ENCODE measurements at places on chromosomes 13 and 19.

DNA sequence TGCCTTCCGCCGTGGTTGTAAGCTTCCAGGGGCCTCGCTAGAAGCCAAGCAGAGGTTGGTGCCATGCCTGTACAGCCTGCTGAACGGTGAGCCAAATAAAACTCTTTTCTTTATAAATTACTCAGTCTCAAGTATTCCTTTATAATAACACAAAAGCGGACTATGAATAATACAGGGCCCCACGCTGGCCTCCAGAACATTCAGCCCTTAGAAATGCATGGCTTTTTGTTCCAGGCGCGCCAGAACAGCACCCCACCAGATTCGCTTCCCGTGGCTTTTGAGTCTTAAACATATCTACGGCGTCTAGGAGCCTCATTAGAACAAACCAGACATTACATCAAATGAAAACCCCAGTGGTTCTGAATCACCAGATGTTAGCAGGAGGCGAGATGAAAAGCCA, 75.1 kb downstream of the SLC15A1 start:
- DNase-seq = no peak

DNA sequence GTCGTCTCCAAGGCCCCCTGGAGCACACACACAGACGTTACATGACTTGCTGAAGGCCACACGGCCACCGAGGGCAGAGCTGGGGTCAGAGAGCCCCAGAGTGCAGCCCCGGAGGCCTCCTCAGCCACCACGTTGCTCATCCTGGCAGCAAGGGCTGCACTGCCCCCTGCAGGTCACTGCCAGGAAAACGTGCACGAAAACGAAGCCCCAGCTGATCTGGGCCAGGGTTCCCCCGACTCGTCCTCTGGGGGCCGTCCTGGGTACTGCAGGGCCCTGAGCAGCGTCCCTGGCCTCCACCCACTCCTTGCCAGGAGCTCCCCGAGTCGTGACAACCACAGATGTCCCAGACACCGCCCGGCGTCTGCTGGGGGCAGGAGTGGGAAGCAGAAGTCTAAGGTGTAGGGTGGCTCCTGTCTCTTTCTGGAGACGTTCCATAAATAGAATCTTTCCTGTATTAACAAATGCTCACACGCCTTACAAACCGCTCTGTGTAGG, 3.4 kb downstream of the TPGS1 start:
- DNase-seq = peak; percentile 71

- DNase-seq = no peak
These were observed 196.0 kb upstream of the GPR12 start for GRCh38 chr13:26956522-26957142.

GRCh38 chr13:24060993-24061392, 99.5 kb upstream of the SPATA13 start:
- DNase-seq = no peak

- DNase-seq = no peak
These were observed 391.9 kb downstream of the COG6 start for GRCh38 chr13:40047322-40047771.

DNA sequence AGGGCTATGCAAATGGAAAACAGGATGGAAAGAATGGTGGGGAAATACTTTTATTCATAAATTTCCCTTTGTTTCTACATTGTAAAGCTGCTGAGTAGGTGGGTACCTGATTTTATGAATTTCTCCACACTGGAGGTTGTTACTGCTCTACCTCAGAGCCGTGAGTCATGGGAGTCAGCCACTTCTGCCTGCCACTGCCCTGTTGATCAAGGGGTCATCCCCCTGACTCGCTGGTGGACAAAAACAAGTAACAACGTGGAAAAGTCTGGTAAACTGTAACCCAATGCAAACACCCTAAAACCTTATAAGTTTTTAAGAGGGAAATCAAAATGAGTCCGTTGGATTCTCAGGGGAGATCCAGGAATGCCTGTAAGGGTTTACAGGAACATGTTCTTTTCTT, 329.5 kb downstream of the ATP8A2 start:
- no peak for DNase-seq

DNA sequence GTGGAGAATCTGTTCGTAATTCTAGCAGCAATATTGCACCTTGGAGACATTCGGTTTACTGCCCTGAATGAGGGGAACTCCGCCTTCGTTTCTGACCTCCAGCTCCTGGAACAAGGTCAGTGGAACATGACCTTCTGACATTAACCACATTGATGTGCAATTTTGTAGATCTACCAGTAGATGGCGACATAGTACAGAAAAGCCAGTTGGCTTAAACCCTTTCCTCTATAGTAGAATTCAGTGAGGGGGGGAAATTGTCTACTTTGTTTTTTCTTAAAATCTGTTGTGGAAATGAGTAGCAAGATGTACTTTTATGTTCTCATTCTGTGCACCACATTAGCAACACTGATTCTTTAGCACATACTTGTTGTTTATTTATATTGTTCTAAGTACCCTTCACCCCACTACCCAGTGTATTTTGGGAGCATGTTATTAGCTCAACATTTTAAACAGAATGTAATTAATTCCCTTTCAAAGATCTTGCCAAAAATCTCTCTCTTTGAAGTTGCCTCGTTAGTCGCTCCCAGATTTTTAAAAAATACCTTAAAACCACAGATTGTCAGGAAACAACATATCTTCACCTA, 332.2 kb downstream of the MYO16 start:
- DNase-seq = no peak

DNA sequence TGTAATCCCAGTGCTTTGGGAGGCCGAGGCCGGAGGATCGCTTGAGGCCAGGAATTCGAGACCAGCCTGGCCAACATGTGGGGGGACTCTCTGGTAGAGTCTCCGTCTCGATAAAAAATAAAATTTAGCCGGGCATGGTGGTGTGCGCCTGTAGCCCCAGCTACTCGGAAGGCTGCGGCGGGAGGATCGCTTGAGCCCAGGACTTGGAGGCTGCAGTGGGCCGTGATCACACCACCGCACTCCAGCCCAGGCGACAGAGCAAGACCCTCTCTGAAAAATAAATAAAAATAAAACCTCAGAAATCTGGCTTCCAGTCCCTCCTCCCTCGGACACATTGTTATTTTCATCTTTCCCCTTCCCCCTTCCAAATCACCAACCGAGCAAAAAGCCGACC, 332 bp downstream of the IRGQ start:
- DNase-seq = no peak

DNA sequence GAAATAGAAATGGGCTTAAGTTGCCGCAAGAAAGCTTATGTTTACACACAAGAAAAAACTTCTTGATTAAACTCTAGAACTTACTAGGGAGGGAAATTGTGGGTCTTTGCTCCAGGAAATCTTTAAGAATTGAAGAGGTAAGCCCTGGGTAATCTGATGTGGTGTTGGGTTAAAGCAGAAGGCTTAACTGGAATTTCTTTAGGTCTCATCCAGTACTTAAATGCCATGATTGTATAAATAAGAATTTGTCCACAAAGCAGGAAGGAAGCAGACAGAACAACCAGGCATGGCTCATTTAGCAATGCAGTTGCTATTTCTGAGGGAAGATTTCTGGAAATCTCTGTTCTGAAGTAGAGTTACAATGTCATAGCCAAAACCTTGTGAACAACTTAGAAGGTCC, 360.4 kb downstream of the KLF5 start:
- no peak for DNase-seq

GRCh38 chr13:48112896-48113755, 18.2 kb upstream of the MED4 start:
- no peak for DNase-seq

DNA sequence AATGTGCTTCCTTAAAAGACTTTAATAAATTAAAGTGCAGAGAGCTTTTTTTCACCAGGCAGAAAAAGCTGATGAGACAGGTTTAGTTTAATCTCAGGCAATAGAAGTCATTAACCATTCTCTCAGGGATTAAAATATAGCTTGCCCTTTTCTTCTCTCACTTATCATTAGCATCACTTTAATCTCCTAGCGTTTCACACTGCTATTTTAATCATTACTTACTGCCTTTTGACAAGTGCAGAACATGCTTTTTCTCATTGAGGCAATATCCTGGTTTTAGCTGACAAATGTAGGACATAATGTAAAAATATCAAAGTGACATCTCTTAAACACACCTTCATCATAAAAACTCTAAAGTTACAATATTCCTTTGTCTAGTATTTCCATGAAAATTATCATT, 94.6 kb downstream of the DACH1 start:
- DNase-seq = no peak

Measured in left ventricle myocardium inferior (tissue), 1 donor.